ENCODE measurements at places on chromosomes 4 and X. TPM values are rescaled to one million over a fixed set of nuclear protein-coding genes. Genes with fewer than 3 reads are reported as not detected.

MBNL3 gene
- total RNA-seq = 15.9 TPM

- DNase-seq = peak; percentile 70
Measured at GRCh38 chr4:2822461-2823300, 21.0 kb upstream of the ADD1 start.

GRCh38 chr4:150078579-150079080 lies 385 bp downstream of the DCLK2 start:
- DNase-seq = peak; percentile 87

DNA sequence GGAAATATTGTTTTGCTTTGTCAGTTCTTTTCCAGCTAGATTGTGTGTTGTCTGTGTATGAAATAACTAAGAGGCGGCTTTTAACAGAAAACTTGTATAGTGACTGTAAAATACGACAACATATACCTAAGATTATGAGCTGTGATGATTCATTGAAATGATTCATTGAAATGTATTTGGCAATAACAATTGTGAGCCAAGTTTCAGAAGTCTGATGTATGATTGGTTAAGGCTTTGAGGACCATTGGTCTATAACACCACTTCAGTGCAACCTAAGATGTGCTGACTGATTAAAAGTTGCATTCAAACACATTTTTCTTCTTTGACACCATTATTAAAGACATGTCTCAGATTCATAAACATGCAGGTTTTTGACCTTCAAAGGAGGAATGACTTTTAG lies 76.6 kb downstream of the PTPN13 start:
- no peak for DNase-seq

DNA sequence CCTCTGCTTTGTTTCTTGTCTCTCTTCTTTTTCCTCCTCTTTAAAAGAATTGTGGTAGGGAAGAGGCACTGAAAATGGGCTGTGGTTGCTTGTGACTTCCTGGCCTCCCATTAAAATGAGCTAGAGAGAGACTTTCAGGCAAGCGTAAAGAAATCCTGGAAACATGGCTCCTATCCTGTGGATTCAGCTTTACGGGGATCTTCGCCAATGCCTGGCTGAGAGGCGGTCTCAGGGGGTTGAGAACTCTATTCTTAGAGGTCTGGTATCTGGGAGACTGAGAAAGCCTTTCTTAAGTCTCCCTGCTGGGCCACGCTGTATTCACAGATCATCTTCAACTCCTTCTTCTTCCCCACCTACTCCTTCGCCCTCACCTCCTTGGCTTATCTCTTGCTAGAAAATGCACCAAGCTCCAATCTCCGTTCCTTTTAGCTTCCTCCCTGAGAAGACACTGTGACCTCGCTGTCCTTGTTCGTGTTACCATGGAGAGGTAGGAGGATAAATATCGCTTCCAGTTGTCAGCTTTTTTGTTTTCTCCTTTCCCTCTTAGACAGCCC lies 542 bp upstream of the KLF8 start:
- DNase-seq = no peak

DNA sequence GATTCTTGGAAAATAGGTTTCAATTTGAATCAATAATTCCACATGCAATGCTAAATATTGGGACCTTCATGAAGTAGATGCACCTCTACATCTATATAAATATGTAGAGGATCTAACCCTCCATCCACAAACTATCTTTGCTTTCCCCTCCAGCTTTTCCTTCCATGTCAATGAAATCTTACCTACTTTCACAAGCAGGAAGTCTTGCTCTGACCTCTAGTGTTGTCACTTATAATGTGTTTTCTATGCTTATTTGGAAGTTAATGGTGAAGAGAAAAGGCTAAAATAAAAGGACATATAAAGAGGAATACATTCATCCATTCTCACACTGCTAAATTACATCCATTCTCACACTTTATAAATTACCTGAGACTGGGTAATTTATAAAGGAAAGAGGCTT lies 472.7 kb upstream of the DIAPH2 start:
- DNase-seq = no peak

DNA sequence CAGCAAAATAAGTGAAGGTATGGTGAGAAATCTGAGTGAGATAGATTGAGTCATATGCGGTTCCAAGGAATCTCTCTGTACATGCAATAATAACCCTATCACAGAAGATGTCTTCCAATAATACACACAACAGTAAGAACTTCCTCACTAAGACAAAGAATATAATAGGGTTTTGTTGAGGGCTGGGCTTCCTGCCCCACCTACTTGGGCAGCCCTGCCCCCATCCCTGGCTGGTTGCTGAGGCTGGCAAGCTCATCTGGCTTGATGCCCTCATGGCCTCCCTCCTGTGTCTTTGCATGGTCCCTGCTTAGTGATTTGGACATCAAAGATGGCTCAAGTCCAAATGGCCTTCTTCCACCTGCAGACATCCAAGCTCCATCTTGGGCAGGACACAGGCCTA lies 2.7 kb downstream of the GEMIN8 start:
- DNase-seq = no peak

Data from posterior vena cava (tissue), 2 donors.